ENCODE measurements at places on chromosomes 5 and 9.

DNA sequence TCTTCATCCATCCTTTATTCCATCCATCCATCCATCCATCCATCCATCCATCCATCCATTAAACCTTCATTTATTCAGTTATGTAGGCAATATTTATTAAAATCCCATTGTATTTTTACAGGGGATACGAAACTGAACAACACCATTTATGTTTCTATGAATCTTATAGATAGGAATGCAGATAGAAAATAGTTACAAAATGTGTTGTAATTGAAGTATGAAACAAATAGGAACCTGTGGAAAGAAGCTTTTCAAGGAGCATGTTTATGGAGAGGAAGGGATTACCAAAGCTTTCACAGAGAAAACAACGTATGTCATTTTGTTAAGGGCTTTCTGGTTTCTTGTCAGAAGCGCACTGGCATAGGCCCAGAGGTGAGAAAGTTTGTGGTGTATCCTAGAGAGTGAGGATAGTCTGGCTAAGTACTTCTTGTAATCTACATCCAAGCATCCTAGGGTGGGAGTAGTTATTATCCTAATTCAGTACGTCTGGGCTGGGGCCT lies 184.0 kb downstream of the CNTLN start:
- DNase-seq, result no peak

DNA sequence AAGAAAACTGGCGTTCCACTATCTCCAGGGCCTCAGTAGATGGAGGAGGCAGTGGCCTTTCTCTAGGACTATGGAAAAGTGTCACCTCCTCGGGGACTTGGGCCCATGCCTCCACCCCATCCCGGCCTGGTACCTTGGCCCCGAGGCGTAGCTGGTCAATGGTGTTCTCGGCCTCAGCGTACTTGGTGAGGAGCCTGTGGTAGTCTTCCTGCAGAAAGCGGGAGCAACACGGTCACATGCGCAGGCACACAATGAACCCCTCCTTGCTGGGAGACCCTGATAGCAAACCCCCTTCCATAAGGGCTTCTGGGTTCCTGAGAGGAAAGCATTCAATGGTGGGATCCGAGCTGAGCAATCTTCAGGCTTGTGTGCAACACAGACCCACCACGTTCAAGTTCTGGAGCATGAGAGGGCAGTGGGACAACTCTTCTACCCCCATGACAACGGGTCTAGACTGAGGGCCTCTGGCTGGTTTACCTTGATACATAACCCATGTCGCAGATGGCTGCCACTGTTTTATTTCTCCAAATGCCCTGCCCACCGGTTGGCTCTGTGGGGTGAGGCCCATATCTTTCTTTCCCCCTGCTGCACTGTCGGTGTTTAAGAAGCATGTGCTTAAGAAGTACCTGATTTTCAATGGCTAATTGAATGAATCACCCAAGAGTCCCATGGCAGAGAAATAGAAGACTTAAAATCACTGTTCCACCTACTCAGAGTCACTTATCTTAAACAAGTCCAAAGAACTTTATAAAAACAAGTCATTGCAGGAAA lies 13.6 kb downstream of the AKNA start:
- no peak for DNase-seq

DNA sequence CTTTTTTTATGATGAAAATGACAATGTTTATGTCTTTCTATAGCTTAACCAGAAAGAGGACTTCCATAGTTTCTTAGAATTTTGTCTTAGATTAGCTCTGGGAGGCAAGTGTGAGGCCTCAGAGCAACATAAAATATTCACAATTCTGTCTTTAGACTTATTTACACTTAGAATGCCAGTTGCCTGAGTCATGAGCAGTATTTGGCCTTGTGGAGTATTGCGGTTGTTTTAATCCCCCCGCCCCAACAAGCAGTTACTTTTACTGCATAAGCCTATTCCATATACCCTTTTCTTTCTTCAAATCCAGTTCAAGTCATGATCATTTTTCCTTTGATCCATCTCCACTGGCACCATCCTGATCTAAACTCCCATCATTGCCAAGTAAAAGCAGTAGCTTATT lies 198.0 kb upstream of the EGFLAM start:
- no peak for DNase-seq

- no peak for DNase-seq
These were observed 79.0 kb upstream of the RNF38 start for GRCh38 chr9:36479101-36479500.

GRCh38 chr5:143606043-143606752 lies 202.7 kb upstream of the NR3C1 start:
- no peak for DNase-seq

DNA sequence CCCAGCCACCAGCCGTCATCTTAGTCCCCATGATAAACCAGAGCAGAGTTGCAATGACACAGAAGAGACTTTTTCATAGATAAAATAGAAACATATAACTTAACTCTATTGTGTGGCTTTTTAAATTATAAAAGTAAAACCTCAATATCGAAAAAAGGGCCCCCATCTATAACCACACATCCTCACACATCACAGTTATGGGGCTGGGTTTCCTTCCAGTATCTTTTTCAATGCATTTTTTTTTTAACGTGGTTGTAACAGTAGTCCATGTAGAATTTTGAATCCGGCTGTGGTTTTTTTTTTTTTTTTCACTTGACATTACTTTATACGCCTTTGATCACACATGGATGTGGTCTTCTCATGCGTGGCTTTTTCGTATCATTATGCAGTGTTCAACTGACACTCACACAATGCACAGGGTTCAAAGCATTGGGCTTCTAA lies 77.4 kb downstream of the CFAP77 start:
- no peak for DNase-seq

GRCh38 chr5:54844905-54845566 lies 140.4 kb downstream of the ESM1 start:
- DNase-seq, result no peak

- no peak for DNase-seq
These were observed 64.5 kb downstream of the MFAP3 start for GRCh38 chr5:154103233-154103632.

DNA sequence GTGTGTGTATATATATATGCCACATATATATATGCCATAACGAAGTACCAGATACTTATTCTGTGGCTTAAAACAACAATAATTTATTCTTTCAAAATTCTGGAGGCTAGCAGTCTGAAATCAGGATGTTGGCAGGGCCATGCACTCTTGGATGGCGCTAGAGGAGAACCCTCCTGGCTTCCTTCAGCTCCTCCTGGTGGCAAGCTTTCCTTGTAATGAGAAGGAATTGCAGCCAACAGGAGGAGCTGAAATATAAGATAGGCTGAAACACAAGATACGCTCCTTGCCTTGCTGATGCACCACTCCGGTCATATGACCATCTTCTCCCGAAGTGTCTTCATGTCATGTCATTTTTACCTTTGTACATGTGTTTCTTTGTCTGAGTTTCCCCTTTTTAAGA lies 368.1 kb upstream of the CTNND2 start:
- no peak for DNase-seq

- no peak for DNase-seq
These were observed 9.3 kb downstream of the SLC25A48 start for GRCh38 chr5:135843571-135844337.

GRCh38 chr5:26894719-26895263 lies 143.6 kb downstream of the CDH9 start:
- no peak for DNase-seq

DNA sequence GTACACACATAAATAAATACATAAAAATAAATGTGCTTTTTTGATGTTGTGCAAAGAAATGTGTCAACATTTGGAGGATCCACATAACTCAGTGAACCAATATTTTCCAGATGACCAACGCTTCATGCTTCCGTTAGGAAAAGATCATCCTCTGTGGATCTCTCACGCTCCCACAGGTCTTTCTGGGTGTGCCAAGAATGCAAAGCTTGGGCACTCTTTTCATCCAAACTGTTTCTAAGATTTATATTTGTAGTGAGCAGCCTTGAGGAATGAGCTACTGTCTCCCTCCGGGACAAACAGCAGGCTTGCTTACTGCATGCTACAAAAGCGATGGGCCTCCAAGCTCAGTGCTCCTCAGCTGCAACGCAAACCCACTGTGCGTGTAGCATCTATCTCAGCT lies 46.2 kb upstream of the RUFY1 start:
- no peak for DNase-seq

GRCh38 chr9:105608721-105609598 lies 51.0 kb downstream of the FKTN start:
- DNase-seq, result no peak

DNA sequence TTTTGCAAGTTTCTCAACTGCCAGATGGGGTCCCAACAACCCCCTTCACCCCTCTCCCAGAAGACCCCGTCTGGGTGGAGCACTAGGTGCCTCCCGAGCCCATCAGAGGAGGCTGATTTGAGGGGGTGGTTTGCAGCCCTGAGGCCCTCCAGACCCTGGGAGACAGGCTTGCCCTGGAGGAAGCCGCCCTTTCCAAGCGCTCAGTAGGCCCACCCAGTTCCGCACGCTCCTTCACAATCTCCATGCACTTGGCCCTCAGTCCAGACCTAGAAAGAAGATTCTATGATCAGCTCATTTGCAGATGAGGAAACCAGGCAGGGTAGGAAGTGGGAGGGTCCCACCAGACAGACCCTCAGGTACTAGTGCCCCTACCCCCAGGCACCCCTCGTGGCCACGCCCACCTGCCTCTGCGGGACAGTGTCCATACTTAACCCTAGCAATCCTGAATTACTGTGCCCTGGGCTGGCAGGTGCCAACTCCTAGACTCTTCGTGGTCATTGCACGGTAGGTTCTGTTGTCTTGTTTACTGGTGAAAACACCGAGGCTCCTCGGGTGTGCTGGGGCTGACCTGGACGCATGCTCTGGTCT lies 22.3 kb downstream of the OR2V1 start:
- DNase-seq, result no peak

GRCh38 chr9:134992755-134993124 lies 75.0 kb upstream of the FCN1 start:
- DNase-seq, result no peak

GRCh38 chr5:65530904-65531303 lies 32.1 kb downstream of the CENPK start:
- no peak for DNase-seq

- DNase-seq, result no peak
These were observed 531.1 kb upstream of the TLE4 start for GRCh38 chr9:79040671-79041070.

GRCh38 chr9:136175616-136176197 lies 29.2 kb downstream of the LHX3 start:
- no peak for DNase-seq

GRCh38 chr9:108869092-108869725 lies 7.1 kb downstream of the ACTL7A start:
- DNase-seq, result no peak

DNA sequence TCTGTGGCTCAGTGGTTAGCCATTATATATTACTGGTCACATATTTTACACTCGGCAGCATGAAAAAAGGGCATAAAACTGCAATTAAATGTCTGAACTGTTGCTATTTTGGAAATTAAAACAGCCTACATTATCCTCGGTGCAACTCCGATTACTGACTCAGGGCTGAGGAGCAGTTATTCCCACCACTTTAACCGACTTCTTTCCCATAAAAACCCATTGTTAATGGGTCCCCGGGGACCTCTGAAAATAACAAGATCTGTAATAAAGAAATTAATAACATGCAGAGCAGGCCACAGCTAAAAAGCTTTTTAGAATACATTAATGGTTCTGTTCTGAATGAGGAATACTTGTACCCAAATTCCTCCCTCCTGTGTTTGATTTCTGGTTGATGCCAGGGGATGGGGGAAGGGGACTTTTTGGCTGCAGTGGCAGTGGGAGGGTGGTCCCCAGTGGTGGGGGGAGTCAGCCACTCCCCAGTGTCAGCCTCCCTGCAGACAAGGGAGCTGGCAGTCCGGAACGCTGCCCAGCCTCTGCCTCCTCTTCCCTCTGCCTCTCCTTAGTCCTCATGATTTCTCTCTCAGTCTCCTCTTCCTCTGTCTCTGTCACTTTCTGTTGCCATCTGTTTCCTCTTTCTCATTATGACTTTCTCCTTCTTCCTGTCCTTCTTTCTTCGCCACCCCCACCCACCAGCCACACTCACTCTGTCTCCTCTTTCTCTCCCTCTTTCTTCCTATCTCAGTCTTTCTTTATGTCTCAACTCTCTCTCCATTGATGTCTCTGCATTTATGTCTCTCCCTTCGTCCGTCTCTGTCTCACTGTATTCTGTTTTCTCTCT lies 59.0 kb upstream of the ZBTB43 start:
- no peak for DNase-seq

GRCh38 chr9:114611516-114612271 lies 603 bp downstream of the TMEM268 start:
- DNase-seq, result peak; percentile 33

DNA sequence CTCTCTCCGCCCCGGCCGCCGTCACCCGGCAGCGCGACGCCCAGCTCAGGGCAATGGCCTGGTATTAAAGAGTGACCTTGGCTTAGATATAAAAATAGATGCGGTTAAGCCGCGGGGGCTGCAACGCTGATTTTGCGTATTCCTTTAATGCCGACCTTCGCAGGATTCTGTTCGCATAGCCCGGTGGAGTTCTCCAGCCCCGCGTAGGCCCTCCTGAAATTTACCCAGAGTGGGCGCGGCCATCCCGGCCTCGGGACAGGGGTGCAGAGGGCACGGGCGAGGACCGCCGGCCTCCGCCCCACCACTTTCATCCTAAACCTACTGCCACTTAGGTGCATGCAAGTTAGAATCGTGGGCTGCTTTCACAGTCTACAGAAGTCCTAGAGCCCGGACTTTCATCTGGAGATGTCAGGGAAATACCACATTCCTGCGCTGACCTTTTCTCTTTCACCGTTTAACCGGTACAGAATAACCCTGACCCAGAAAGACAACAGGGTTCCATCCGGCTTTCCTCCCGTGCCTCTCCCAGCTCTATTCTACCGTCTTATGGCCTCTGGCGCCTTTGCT lies 492 bp upstream of the FAM169A start:
- no peak for DNase-seq

DNA sequence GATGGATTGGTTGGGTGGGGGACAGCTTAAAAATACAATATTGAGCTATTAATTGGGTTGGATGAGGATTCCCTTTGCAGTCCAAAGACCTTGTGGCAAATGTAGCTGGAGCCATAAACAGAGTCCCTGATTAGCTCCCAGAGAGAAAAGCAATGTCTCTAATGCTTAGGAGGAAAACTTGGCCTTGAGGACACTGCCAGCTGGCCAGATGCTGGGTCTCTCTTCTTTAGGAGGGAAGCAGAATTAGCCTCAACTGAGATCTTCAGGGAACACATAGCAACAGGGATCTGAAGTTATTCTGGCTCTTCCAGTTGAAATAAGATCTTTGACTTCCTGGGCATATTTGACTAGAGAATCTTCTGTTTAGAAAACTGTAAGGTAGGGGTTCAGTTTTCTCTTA lies 121.7 kb upstream of the WWC1 start:
- no peak for DNase-seq

- DNase-seq, result no peak
These were observed 92.7 kb downstream of the SV2C start for GRCh38 chr5:76175821-76176403.

GRCh38 chr5:176366232-176366894 lies 1.1 kb downstream of the ARL10 start:
- DNase-seq, result no peak

- DNase-seq, result no peak
These were observed 1057.7 kb upstream of the DMAC1 start for GRCh38 chr9:8857068-8857925.

DNA sequence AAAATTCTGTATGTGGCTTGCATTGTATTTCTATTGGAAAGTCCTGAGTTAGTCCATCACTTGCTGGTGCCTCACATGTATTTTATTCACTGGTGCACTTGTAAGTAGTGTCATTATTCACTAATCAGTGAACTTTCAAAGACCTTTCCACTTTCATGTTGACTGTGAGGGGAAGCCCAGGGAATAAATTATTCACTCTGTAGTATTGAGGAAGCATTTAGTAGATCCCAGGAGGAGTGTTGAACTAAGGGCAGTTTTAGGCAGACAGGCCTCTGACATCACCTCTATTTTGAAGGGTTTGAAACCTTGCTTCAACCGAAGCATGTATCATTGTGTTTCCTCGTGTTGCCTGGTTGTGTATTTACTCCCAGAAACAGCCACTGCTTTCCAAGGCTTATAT lies 705.4 kb upstream of the RIOK2 start:
- DNase-seq, result no peak
